Activated naive CD8-positive, alpha-beta T cell treated with anti-CD3 and anti-CD28 coated beads, Interleukin-2, amount 10 ng/mL, durations not matched to agents 7 days and 5 days (primary cell): ENCODE measurements at places on chromosomes 11 and 22. TPM values are rescaled to one million over a fixed set of nuclear protein-coding genes. Genes with fewer than 3 reads are reported as not detected.

SLN gene
- total RNA-seq, result not detected

DNA sequence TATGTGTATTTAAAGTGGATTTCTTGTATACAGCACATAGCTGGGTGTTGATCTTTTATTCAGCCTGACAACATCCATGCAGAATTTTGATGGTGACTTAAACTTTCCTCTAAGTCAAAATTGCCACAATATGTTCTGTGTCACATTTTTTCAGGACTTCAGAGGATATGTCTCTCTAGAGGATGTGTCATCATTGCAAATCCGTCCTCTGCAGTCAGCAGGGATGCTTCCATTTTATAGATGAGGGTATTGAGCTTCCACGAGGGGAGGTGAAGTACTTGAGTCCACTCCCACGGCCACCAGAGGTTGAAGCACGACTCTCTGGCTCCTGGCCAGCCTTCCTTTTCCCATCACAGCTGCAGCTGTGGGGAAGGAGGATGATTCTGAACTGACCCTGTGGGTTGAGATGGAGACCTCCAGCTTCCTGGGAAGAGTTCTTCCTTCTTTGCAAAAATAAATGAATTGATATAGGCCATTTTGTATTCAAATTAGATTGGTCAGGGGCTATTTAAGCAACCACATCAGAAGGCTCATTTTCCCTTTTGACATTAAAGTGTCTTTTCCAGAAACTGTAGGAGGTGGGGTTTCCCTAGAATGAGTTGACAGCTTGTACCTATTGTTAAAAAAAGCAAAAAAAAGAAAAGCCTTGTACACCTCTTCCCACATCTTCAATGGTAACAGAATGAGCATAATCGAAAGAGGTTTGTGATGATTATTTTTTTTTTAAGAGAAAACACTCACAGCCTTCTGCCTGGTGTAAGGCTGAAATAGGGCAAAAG is 55.2 kb upstream of the MYEOV start:
- peaks cover 3% of the 10 kb centered on the region for H3K27me3 ChIP-seq
- H3K4me1 ChIP-seq, result peaks cover 12% of the 10 kb centered on the region
- H3K4me3 ChIP-seq, result no peak overlapping the region
- H3K27ac ChIP-seq, result no peak overlapping the region

P2RX6 gene
- 1.9 TPM for total RNA-seq

- H3K4me1 ChIP-seq, result no peaks in the 10 kb centered on the region
- H3K36me3 ChIP-seq, result no peaks in the 10 kb centered on the region
- no peak overlapping the region for H3K4me3 ChIP-seq
Observed at GRCh38 chr11:8277691-8278090, 14.0 kb upstream of the LMO1 start.

DNA sequence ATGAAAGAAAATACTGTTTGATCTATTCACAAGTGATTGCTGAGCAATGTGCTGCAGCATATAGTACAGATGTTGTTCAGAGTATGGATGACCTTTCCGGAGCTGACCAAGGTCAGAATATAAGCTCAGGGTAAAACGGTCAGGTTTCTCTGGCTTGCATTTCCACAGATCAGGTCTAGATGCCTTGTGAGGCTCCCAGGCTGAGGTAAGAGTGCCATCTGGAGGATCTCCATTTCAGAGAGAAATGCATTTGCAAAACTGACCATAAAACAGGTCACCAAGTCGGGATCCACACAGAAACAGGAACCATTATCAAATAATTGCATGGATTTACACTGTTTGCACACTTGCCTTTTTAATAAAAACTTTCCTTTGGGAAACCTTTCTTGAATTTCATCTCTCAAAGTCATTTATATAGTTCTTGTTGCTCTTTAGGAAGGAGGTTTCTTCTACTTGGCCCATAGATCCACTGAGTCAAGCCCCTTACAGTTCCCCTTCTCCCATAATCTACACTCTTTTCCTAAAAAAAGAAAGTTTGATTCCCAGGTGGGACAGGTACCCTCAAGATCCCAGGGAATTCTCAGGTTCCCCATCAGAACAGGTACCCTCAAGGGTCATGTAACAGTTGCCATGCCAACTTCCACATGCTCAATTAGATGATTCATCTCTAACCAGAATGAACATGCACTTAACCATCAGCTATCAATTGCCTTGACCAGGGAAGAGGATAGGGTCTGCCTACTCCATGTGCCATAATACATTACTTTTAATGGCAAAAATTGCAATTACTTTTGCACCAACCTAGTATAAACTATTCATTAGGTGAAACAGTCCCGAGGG is 25.0 kb upstream of the TMPRSS5 start:
- H3K4me3 ChIP-seq, result no peak overlapping the region
- no peak overlapping the region for H3K27ac ChIP-seq
- no peak for DNase-seq

GPR83 gene
- 0.20 TPM for total RNA-seq

MYOD1 gene
- total RNA-seq, result not detected

OR5A1 gene
- not detected for total RNA-seq

GRCh38 chr11:133536198-133536597 is 3.9 kb upstream of the OPCML start:
- no peak overlapping the region for H3K27ac ChIP-seq
- H3K27me3 ChIP-seq, result peaks cover 12% of the 10 kb centered on the region
- no peaks in the 10 kb centered on the region for H3K4me1 ChIP-seq
- H3K36me3 ChIP-seq, result no peaks in the 10 kb centered on the region

DNA sequence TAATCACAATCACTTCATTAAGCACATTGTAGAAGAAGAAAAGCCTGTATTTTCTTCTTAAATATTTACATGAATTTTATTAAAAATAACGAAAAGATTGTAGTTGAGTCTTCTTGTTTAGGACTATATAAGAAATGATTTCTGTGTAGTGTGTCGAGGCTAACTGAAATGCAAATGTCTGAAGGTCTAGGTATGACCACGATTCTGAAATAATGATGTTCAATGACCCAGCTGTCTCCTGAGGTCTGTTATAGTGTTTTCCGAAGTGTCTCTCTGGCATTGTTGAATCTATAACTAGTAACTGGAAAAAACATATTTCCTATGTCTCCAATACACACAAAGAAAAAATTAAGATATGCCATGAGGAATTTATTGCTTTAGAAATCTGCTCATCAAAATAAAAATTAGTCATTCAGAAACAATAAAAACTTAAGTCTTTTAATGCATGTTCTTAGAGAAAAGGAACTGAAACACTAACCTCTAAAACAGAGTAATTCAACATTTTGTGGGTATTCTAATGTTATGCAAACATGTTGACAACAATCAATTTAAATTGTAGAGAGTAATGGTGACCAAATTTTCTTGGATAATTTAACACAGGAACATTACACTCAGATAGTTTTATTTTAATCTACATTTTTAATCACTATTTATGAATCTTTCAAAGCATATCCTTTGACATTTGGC is 55.0 kb downstream of the CASP12 start:
- H3K27me3 ChIP-seq, result no peaks in the 10 kb centered on the region
- peaks cover 8% of the 10 kb centered on the region for H3K36me3 ChIP-seq
- no peak for DNase-seq
- H3K4me1 ChIP-seq, result no peaks in the 10 kb centered on the region

- H3K4me3 ChIP-seq, result no peak overlapping the region
- peaks cover 14% of the 10 kb centered on the region for H3K4me1 ChIP-seq
- DNase-seq, result no peak
- H3K27ac ChIP-seq, result no peak overlapping the region
- H3K27me3 ChIP-seq, result no peaks in the 10 kb centered on the region
- H3K36me3 ChIP-seq, result peaks cover 8% of the 10 kb centered on the region
Observed at GRCh38 chr11:104734998-104735397, 163.3 kb downstream of the CASP12 start.

CLCF1 gene
- 4.3 TPM for total RNA-seq

DNA sequence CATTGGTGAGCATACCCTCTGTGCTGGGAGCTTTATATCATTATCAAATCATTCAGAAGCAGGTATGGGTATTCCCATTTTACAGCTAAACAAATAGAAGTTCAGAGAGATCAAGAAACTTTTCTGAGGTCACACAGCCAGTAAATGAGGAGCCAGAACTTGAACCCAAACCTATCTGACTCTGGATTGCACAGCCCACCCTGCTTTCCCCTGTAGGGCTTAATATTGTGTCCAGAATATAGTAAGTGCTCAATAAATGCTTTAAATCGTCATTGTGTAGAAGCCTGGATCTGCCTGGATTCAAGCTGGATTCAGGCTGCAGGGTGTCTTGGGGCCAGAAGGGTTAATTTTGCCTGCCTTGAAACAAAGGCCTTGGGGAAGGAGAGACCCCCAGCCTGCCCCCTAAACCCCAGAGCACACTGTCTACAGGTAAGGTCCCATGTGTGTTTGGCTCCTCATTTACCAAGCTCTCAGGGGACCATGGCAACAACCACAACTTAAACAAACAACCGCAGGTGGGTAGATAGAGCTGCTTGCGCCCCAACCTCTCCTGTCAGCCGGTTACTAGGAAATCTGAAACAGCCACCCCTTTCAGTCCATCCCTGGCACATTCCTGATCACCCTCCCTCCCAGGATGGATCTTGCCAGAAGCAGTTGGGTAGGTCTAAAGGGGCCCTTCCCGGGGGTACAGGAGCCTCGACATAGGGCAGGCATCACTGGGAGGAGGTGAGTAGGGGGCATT is 3.0 kb upstream of the SEC14L3 start:
- no peak for DNase-seq
- H3K4me3 ChIP-seq, result no peak overlapping the region
- H3K36me3 ChIP-seq, result no peaks in the 10 kb centered on the region
- H3K27me3 ChIP-seq, result peaks cover 6% of the 10 kb centered on the region

DNA sequence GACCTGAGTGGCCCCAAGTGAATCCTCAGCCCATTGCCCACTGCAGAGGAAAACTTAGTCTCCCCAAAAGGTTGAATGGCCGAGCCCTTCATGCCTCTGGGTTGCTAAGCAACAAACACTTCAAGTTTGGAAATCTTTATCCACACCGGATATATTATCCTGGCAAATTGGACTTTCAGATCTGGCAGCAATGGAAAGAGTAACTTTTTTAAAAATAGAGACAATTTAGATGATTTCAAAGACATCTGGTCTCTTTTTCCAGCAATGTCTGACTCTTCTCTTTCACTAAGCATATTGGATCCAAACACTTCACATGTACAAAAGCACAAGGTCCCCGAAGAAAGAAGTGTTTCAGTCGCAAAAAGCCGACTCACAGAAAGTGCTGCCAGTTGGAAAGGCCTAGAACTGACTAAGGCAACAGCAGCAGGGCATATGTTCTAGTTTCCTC is 505.3 kb downstream of the SOX6 start:
- H3K27ac ChIP-seq, result no peak overlapping the region
- H3K4me1 ChIP-seq, result no peaks in the 10 kb centered on the region
- peaks cover 2% of the 10 kb centered on the region for H3K27me3 ChIP-seq
- no peak overlapping the region for H3K4me3 ChIP-seq
- DNase-seq, result no peak

GRCh38 chr11:75338516-75339208 is 12.8 kb downstream of the ARRB1 start:
- H3K4me1 ChIP-seq, result peaks cover 72% of the 10 kb centered on the region
- no peaks in the 10 kb centered on the region for H3K27me3 ChIP-seq
- H3K4me3 ChIP-seq, result peak overlapping the region; percentile 85
- peaks cover 28% of the 10 kb centered on the region for H3K36me3 ChIP-seq

DNA sequence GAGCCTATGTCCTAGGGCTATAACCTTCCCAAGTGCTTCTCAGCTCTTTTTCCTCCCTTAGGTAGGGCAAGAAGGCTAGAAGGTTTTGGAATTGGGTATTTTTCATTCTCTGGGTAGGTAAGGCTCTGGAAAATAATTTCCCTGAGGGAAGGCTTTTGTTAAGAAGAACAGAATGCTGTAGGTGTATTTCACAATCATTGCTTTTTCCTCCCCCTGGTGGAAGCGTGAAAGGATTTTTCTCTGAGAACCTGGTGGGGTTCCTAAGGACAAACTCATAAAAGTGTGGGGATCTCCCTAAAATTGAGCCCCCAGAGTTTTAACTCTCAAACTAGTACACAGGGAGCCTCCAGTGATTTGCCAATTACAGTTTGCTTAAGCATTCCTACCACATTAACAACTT is 41.1 kb upstream of the NARS2 start:
- H3K4me1 ChIP-seq, result no peaks in the 10 kb centered on the region
- DNase-seq, result no peak
- H3K36me3 ChIP-seq, result no peaks in the 10 kb centered on the region

DNA sequence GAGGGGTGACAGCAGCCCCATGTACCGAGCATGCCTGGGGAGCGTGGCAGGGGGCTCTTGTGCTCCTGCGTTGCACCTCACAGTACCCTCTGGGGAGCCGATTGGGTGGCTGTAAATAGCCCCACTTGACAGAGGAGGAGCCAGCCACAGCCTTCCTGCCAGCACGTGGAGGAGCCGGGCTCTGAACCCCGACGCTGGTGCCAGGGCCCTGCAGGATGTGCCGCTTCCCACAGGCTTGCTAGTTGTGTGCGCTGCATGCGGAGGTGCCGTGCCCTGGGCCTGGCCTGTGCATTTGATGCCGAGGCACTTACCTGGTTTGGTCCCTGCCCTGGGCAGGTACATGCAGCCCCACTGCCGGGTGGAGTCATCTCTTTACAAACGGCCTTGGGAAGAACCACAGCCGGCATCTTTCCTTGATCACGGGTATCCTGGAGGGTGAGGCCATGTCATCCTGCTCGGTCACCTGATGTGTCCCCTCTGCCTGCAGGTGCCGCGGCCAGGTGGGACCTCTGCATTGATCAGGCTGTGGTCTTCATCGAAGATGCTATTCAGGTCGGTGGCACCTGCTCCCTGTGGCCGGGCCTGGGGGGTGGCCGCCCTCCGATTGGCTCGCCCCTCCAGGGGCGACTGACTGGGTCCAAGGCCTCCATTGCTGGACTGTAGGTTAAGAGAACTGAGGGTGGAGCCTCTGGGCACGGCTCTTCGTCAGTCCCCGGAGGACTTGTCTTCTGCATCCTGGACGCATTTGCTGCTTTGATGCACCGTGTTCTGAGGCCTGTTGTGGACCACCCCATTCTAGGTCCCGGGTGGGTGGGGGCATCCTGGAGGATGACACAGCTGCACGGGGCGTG is 5.0 kb downstream of the TPCN2 start:
- H3K4me1 ChIP-seq, result peaks cover 18% of the 10 kb centered on the region
- H3K4me3 ChIP-seq, result no peak overlapping the region
- H3K27me3 ChIP-seq, result no peaks in the 10 kb centered on the region
- no peak overlapping the region for H3K27ac ChIP-seq

CCDC116 gene
- 0.50 TPM for total RNA-seq

DNA sequence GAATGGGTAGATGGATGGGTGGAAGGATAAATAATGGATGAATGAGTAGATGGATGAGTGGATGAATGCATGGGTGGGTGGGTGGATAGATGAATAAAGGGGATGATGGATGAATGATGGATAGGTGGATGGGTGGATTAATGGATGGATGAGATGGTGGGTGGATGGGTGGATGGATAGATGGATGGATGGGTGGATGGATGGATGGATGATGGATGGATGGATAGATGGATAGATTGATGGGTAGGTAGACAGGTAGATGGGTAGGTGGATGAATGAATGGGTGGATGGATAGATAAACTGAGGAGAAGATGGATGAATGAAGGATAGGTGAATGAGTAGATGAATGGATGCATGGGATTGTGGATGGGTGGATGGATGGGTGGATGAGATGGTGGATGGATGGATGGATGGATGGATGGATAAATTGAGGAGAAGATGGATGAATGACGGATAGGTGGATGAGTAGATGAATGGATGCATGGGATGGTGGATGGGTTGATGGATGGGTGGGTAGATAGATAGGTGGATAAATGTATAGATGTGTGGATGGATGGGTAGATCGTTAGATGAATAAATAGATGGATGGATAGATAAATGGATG is 331.3 kb downstream of the MN1 start:
- no peaks in the 10 kb centered on the region for H3K4me1 ChIP-seq
- no peak for DNase-seq
- H3K27ac ChIP-seq, result no peak overlapping the region
- no peak overlapping the region for H3K4me3 ChIP-seq

LRRC74B gene
- not detected for total RNA-seq

GRCh38 chr11:33444835-33445594 is 187.8 kb downstream of the HIPK3 start:
- no peak overlapping the region for H3K27ac ChIP-seq
- peaks cover 5% of the 10 kb centered on the region for H3K4me1 ChIP-seq
- H3K4me3 ChIP-seq, result no peak overlapping the region
- peaks cover 3% of the 10 kb centered on the region for H3K36me3 ChIP-seq
